Occipital lobe (tissue), 3 donors: ENCODE measurements at places on chromosomes 2 and 18.

DNA sequence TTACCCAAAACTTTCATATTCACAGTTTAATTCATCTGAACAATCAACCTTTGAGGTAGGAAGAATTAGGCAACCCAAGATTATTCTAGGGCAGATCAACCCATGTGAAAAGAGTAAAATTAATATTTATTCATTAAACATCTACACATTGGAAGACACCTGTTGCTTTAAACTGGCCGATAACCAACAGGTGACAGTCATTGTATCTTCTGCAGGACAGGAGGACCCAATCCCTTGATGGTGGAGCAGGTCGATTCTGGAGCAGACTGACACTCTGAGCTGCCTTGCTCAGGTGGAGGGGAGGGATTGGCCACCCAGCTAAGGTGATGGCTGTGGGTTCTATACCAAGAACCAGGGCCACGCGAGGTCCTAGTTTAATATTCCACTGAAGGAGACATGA, 230.3 kb downstream of the OSR1 start:
- no peak for DNase-seq

- DNase-seq = no peak
Measured at GRCh38 chr2:208256192-208256782, 1.4 kb upstream of the IDH1 start.

- DNase-seq = no peak
Measured at GRCh38 chr2:151071382-151071781, 190.3 kb downstream of the RBM43 start.

GRCh38 chr2:3536682-3537632, 17.6 kb upstream of the ADI1 start:
- no peak for DNase-seq

DNA sequence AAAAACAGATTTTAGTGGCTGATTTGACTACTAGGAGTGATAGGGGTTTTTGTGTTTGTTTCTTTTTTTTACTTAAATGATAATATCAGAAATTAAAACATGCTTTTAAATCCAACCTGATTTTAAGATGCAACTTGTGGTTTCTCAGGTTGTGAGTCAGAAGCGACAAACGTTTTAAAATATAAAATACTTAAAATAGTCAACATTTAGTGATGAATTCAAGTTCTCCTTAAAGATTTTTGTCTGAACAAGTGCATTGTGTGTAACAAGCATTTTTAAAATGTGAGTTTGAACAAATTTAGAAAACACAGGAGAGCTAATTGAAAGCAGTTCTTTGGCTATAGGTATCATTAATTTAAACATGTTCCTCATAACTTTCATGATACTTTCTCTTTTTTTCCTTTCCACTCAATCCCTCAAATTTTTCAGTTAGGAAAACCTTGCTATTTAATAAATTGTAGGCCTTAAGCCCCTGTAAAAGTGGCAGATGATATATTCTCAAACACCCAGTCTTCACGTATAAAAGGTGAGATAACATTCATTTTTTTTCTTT, 3.6 kb downstream of the TBR1 start:
- no peak for DNase-seq

DNA sequence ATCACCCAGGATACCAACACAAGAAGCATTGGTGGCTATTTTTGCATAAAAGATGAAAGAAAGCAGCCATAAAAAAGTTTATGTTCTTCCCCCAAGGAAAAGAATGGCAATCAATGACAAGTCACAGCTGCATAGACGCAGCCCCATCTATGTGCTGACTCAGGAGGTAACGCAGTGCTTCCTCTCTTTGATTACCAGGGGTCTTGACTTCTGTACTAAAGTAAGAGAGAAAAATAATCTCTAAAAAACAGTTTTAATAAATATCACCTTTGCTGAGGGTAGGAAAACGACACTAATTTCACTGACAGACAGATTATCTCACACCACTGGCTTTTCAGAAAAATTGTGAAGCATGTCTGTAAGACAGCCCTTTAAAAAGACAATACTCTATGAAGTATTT, 33.9 kb upstream of the EVA1A start:
- no peak for DNase-seq

DNA sequence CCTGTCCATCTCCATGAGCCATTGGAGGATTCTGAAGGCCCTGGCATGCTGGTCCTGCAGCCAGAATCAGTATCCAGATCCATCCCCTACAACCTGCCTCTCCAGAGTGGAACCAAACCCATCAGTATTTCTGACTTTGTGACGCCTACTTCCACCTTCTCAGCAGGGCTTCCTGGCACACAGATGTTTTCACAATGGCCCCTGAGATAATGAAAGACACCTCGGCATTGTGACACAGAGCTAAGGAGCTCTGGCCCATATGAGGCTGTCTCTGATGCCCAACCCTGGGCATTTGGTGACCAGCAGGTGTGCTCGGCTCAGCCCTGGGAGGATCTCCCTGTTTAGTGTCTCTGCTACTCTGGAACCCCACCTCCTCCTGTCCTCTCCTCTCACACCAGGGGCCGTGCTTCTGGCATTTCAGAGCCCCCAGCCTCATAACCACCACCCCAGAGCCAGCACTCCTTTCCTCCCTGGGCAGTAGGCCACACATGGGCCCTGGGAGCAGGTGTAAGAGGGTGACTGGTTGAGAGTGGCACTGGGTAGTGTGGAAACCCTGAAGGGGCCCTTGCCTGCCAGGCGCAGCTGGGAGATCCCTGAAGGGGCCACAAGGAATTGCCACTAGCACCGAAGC, 38.2 kb downstream of the FOSL2 start:
- DNase-seq = no peak

GRCh38 chr2:130307850-130308249, 34.8 kb upstream of the IMP4 start:
- no peak for DNase-seq
